ENCODE measurements at places on chromosomes 12 and 14. TPM values are rescaled to one million over a fixed set of nuclear protein-coding genes. Genes with fewer than 3 reads are reported as not detected.
A peak's percentile ranks its signal among the peaks of the same experiment; 100 is the strongest.

DNA sequence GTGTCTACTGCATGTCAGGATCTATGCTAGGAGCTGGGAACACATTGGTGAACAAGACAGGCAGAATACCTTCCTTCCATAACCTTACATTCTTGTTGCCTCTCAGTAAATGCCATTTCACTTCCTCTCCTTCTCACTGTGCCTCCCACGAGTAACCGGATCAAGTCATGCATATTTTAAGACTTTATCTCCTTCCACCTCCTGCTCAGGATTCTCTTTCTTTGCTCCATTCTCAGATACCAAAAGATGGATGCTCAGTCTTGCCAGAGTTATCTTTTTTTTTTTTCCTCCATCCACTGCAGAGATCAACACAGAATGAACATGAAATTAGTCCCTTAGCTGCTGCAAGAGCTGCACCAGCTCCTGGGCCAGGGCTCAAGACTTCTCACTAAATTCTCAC is 20.0 kb upstream of the APPL2 start:
- DNase-seq: no peak

DNA sequence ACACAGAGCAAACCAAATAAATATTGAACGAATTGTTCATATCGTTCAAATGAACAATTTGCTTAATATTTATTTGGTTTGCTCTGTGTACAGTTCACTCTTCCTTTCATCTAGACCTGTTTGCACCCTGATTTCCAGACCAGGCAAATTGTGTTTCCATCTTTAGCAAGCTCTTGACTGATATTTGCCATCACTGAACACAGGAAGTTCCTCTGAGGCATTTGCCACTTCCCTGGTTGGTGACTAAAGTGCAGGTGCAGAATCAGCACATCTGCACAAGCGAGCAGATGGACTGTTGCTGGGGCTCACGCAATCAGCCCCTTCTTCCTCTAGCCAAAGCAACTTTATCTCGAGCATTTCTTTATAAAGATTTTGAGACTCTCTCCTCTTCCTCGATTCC is 112.9 kb downstream of the DAAM1 start:
- DNase-seq: no peak

DNA sequence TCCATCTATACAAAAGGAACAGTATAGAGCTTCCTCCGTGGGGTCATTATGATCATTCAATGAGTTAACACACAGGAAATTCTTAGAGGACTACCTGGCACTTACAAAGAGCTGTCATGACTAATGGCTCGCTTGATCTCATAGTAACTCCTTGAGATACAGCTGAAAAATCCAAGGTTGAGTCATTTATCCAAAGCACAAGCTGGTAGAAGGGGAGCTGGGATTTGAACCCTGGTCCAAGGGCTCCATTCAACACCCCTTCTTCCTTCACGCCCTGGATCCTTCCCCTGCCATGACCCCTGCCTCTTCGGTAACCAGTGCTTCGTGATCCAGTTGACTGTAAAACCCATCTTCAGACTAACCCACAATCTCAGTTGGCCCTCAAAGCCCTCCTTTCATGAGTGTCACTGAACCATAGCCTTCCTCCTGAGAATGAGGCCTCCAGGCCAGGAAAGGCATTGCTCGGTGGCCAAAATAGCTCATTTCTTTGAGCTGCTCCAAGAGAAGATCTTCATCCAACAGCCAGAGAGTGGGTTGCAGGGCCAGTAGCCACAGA is 7.8 kb downstream of the ZFP36L1 start:
- DNase-seq: no peak

- no peak for DNase-seq
Measured at GRCh38 chr12:72511498-72511897, 239.3 kb downstream of the TRHDE start.

- DNase-seq: no peak
Measured at GRCh38 chr14:61065656-61066055, 84.6 kb downstream of the SLC38A6 start.

- DNase-seq: no peak
Measured at GRCh38 chr14:71115821-71116567, 208.7 kb downstream of the PCNX1 start.

GRCh38 chr14:60573943-60574495 is 65.1 kb downstream of the SIX6 start:
- DNase-seq: no peak

GRCh38 chr14:22478247-22478646 is 110.8 kb downstream of the DAD1 start:
- DNase-seq: no peak

DNA sequence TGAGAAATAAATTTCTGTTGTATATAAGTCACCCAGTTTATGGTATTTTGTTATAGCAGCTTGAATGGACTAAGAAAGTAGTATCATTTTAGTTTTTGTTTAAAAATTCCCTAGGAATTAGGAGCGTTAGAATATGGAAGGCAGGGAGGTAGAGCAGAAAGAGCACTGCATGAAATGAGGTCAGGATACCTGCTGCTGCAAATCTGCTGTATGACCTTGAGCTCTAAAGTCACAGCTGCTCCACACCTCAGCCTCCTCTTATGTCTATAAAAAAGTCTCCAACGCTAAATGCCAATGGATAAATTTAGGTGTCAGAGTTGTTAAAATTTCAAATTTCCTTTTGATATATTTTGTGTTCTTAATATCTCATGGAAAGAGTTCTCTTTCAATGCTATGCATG is 181.0 kb upstream of the GZMB start:
- no peak for DNase-seq

DNA sequence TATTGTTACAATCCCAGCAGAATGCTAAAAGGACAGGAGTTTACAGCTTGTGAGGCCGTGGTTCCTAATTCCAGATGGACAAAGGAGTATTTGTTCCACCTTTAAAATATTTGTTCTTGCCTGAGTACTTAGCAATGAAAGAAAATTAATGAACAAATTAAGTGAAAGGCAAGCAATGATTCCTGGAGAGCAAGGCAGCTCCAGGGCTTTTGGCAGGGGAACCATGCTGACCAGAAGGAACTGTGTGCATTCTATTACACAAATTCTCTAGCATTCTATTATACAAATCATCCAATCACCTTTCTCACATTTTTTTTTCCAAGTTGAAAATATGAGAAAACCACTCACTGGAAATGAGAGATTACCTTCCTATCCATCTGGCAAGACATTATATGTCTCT is 1.8 kb upstream of the BMAL2 start:
- no peak for DNase-seq

- DNase-seq: no peak
Measured at GRCh38 chr12:52013626-52014310, 7.0 kb downstream of the TAMALIN start.

DNA sequence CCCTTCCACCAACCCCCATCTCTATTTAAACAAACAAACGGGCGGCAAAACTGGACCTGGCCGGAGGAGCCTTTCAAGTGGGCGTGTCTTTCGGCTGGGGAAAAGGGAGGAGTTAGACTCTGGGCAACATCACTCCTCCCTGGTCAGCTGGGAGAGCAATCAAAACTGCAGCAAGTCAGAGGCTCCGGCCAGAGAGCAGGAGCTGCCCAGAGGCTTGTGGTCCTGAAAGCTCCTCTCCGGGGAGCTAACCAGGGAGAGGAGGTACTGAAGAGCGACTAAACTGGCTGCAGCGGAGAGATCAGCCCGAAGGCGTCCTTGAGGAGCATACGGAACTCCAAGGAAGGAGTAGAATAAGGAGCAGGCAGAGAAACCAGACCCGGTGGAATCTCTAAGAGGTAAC is at the start of gene NEUROD4:
NEUROD4 (plus strand) TSS at position 191 of the 400 bp plus-strand sequence. CDS start 6,466 bp downstream, outside the sequence.
- DNase-seq: peak; percentile 83

DNA sequence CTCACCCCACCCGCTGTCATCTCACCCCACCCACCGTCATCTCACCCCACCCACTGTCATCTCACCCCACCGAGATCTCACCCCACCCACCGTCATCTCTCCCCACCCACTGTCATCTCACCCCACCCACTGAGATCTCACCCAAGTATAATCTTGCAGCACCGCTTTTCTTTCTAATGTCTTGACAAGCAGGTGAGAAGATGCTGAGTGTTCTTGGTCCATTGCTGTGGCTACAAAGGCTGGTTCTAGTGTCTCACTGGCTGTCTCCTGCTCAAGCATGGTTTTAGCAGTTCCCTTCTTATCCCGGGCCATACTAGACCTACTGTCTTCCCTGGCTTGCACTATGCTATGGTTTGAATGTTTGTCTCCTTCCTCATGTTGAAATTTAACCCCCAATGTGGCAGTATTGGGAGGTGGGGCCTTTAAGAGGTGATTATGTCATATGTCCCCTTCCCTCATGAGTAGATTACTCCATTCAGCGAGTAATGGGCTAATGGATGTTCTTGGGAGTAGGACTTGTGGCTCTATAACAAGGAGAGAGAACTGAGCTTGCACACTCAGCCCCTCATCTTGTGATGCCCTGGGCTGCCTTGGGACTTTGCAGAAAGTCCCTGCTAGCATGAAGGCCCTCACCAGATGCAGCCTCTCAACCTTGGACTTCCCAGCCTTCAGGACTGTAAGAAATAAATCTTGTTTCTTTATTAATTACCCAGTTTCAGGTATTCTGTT is 47.7 kb upstream of the PPP2R5C start:
- DNase-seq: no peak

GRCh38 chr14:94113073-94113472 is 2.5 kb downstream of the IFI27 start:
- DNase-seq: no peak

DNA sequence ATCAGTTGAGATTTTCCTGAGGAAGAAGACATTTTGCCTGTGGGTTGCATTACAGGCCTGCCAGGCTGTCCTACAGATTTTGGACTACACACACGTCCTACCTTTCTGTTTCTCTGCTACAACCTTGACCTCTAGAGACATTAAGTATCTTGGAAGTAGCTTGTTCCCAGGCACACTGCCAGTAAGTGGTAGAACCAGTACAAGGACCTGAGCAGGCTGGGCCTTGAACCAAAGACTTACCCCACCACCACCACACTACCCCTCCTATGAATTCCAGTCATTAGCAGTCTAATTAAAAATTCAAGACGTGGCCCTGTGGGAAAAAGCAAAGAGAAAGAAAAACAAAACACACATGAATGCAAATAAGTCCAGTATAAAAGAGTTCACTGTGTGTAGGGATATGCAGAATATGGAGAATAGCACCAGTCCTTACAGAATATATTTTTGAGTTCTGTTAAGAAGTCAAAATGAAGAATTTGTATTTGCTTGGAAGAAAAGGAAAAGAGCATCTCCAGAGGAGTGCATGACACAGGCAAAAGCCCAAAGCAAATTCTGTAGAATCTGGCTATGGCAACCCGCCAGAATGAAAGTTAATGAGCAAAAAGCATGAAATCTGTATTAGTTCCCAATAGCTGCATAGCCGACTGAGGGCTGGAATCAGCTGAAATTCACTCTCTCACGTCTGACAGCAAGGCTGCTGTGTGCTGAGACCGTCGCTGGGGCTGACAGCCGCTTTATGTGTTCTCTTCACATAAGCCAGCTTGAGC is 74.3 kb upstream of the ST8SIA1 start:
- no peak for DNase-seq

GRCh38 chr12:5210179-5210922 is 166.7 kb downstream of the KCNA5 start:
- DNase-seq: no peak

DNA sequence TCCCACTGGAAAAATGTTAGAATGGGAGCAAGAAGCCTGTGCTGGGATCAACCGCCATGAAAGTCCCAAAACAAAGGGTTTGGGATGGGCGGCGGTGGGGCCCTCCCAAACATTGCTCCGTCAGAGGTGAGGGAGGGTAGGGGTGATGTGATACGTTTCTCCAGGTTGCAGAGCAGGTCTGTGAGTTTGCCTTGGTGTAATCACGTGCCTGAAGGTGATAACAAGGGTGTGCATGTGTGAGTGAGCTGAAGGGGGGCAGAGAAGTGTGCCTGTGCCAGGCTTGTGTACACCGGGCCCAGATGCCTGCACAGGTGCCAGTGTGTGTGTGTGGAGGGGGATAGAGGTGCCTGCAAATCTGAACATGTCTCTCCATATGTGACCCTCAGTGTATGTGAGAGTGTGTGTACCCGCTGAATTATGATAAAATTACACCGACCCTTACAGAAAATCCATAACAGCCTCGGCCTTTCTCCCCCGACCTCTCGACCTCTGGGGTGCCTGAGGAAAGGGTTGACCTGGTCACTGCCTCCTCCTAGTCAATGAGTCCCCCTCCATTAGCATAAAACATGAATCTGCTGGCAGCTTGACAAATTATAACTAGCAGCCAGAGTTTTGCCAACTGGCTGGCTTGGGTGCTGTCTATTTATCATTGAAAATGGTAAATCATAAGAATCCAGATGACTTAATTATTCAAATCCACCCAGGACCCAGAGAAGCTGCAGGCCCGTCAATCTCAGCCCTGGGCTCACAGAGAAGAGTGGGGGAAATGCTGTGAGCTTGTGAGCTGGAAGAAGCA is 55.6 kb downstream of the SMUG1 start:
- no peak for DNase-seq

GRCh38 chr12:130835011-130835410 is 4.0 kb downstream of the STX2 start:
- DNase-seq: no peak

- no peak for DNase-seq
Measured at GRCh38 chr12:16019136-16019535, 108.0 kb downstream of the DERA start.

GRCh38 chr12:103841690-103842584 is 903 bp upstream of the NT5DC3 start:
- DNase-seq: peak; percentile 85

- no peak for DNase-seq
Measured at GRCh38 chr14:65373671-65374039, 38.9 kb upstream of the FUT8 start.

GRCh38 chr12:131063413-131063812 is 109.7 kb downstream of the ADGRD1 start:
- no peak for DNase-seq

GRCh38 chr12:79448816-79449215 is 241.9 kb downstream of the PAWR start:
- no peak for DNase-seq

GRCh38 chr12:25994901-25995625 is 36.6 kb downstream of the RASSF8 start:
- no peak for DNase-seq

- no peak for DNase-seq
Measured at GRCh38 chr12:30501718-30502117, 194.0 kb downstream of the IPO8 start.

GRCh38 chr12:63480186-63480585 is 188.1 kb downstream of the DPY19L2 start:
- no peak for DNase-seq

DNA sequence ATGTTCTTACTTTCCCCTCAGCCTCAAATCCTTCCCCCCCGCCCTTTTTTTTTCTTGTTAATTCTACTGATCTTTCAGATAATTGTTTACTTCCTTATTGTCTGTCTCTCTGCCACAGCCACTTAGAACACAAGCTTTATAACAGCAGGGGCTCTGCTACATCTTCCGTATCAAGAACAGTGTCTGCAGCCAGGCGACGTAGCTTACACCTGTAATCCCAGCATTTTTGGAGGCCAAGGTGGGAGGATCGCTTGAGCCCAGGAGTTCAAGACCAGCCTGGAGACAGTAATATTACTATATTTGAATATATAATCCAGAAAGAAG is 5.4 kb downstream of the SOS2 start:
- DNase-seq: no peak

The SERPINA3 gene
- total RNA-seq: not detected

The GPR84 gene
- total RNA-seq: not detected

The LRTM2 gene
- total RNA-seq: not detected

The REM2 gene
- total RNA-seq: 1.1 TPM

The RIMBP2 gene
- total RNA-seq: 0.31 TPM

The TTC9 gene
- total RNA-seq: 29.5 TPM

The TESPA1 gene
- total RNA-seq: not detected

The FAM90A1 gene
- total RNA-seq: not detected

The PLCZ1 gene
- total RNA-seq: not detected

The ZDHHC22 gene
- total RNA-seq: 55.2 TPM

The SLC39A2 gene
- 0.22 TPM for total RNA-seq
